Uterus (tissue), 4 donors: ENCODE measurements at places on chromosomes 5 and 9. TPM values are rescaled to one million over a fixed set of nuclear protein-coding genes. Genes with fewer than 3 reads are reported as not detected.

DNA sequence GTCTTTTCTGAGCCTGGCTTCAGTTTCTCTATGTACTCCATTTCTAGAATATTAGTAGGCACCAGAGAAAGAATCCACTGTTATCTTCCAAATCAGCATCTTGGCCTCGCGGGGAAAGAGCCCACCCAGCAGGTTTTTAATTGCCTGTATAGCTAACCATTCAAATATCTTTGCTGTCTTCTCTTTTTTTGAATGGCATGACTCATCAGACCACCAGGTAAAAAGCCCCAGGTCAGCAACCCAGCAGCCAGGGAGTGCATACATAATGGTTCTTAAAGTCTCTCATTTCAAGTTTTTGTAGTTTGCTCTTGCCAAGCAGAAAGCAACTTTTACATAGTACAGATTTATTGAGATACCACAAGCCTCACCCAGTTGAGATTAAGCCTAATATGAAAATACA, 50.7 kb downstream of the TMEM167A start:
- DNase-seq = no peak

DNA sequence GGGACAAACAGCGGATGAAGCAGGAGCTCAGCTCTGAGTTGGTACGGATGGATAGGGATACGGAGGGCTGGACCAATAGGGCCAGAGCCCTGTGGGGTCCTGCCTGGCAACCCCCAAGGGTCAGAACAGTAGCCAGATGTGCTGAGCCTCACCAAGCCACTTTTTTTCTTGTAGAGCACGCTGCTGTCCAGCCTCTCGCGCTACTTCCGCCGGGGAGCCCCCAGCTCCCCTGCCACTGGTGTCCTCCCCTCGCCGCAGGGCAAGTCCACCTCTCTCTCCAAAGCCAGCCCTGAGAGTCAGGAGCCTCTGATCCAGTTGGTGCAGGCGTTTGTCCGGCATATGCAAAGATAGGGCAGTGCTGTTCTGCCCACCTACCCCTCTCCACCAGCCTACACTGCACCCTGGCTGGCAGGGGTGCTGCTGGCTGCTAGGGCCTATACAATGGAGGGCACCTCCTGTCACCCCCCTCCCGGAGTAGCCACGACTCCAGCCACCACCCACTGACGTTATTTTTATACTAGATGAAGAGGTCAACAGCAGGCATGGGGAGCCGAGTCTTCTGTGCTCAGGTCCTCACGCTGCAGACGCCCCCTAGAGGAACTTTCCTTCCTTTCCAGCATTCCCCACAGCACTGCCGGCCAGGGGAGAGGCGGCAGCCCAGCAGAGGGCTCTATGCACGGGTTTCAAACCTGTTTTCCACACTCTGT, 21.6 kb downstream of the SH3GLB2 start:
- peak; percentile 58 for DNase-seq

- no peak for DNase-seq
These were observed 380.3 kb upstream of the ACTBL2 start for GRCh38 chr5:57862942-57863341.

DNA sequence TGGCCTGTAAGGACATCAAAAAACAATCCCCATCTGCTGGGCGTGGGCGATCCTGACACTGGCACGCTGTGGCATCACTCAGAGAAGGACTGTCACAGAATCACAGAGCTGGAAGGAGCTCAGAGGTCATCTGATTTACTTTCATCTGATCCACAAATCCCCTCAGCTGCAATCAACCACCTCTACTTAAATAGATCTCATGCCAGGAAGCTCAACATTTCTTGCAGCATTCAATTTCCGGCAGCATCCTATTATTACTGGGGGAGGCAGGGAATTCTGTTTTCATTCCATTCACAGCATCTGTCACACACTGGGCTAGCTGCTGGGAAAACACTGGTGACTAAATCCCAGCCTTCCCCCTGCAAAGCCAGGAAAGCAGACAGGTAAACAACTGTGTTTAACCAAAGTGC, 38.3 kb downstream of the RETREG1 start:
- DNase-seq = no peak

DNA sequence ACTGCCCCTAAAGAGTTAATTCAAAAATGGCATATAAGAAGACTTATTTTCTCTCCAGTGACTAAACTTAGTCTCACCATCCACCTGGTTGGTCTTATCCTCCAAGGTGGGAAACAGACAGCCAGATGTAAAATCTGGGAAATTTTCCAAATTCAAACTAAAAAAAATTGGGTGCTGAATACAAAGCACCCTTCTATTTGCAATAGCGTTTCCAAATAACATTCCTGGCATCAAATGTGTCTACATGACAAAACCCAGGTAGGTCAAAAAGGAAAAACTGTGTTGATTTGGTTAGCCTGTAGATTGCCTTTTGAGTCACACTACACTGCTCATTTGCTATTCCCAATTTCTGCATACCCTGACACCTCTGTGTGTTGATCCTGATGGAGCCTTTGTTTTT, 252.2 kb downstream of the NR2F1-AS1 start:
- no peak for DNase-seq

DNA sequence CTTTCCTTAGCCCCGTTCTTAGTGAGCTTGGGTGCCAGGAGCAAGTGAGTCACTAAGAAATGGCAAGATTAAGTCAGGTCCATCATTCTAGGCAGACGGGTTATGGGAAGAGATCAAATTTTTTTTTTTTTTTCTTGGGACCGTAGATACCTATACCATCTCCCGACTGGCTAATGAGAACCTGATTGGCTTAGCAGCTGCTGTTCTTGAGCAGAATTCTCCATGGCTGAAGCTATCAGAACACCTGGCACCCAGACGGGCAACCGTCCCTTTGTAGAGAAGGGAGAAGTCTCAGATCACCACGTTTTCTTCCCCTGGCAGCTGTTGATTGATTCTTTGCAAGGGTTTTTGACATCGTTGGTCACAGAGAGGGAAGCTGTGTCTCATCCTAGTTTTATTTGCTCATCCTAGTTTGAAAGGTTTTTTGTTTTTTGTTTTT, 78.6 kb downstream of the AOPEP start:
- no peak for DNase-seq

The SERF1A gene
- 9.5 TPM for total RNA-seq

The TEK gene
- 61.3 TPM for total RNA-seq

The CFAP157 gene
- not detected for total RNA-seq

DNA sequence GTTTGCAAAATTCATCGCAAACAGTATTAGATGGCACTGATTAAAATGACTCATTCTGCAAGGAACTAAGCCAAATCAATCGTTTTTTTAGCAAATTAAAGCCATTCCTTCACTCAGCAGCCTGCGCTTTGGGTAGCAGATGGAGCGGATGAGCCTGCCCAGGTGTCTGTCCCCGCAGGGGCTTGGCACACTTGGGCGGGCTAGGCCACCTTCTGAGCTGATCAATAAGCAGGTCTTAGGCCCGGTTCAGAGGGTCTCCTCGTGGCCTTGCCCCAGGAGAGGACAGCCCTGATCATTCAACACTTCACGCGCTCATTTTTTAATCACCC, 78.0 kb upstream of the FCN1 start:
- no peak for DNase-seq

GRCh38 chr5:80963966-80964481, 3.9 kb downstream of the RASGRF2 start:
- no peak for DNase-seq

The FGFR4 gene
- 2.1 TPM for total RNA-seq

DNA sequence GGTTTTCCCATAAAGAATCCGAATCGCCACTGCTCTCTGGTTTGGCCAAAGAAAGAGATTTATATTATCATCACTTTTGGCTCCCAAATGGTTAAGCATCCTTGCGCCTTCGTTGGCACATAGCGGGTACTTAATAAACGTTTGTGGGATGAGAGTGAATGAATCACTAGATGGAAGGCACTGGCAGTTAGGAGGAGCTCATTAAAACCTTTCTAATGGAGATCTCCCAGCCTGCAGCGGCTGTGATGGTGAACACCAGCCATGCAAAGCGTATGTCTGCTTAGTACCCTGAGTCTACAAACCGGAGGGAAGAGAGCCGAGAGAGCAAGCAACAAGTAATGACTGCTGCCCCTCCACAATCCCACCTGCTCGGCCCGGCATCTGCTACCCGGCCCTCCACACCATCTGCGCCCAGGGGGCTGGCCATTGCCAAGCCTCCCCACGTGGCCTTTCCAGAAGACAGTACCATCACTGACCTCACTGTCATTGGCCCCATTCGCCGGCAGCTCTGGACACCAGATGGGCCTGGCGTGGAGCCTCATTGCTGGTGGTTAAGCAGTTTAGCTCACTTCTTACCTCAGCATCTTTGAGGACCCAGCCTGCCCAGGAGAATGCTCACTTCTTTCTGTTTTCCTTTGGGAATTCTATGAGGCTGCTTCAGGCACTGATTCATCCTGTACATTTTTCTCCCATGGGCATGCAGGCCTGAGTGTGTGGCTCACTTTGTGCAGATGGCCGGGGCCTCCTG, 39.3 kb upstream of the ANKRD33B start:
- no peak for DNase-seq

- DNase-seq = no peak
These were observed 37.2 kb downstream of the PLAC8L1 start for GRCh38 chr5:146068206-146068605.

- DNase-seq = no peak
These were observed 209.0 kb downstream of the TTLL11 start for GRCh38 chr9:121884057-121884541.

GRCh38 chr9:6777213-6777902, 19.6 kb downstream of the KDM4C start:
- DNase-seq = no peak

The IL13 gene
- total RNA-seq = not detected

DNA sequence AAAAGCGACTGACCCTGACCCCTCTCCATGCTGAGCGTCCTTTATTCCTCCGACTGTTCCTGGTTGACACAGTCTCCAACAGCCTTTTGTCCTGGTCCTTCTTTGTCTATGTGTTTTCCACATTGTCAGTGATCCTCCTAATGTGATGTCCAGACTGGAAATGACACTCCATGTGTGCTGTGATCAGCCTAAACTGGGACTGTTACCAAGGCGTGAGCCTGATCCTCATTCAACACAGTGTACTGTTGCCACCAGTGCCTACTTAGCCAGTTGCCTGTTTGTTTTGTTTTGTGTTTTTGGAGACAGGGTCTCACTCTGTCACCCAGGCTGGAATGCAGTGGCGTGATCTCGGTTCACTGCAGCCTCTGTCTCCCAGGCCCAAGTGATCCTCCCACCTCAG, 192.1 kb downstream of the GOLPH3 start:
- no peak for DNase-seq

DNA sequence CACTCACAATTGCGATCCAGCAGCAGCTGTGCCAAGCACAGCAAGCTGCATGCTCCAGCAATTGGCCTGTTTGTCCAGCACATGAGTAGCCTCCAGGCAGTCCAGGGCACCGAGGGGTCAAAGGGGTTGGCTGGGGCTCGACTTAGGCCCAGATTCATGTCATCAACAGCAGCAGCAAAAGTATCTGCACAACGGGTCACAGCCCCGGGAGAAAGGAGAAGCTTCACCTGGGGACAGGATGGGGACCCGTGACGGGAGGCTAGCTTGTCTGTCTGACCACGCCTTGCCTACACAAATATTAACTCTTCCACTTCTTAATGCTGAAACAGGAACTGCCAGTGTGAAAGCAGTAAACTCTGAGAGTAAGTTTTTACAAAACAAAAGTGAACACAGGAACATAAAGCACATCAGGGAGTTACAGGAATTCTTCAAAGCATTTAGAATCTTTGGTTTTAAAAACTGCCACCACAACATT, 191.2 kb downstream of the PIK3R1 start:
- no peak for DNase-seq

DNA sequence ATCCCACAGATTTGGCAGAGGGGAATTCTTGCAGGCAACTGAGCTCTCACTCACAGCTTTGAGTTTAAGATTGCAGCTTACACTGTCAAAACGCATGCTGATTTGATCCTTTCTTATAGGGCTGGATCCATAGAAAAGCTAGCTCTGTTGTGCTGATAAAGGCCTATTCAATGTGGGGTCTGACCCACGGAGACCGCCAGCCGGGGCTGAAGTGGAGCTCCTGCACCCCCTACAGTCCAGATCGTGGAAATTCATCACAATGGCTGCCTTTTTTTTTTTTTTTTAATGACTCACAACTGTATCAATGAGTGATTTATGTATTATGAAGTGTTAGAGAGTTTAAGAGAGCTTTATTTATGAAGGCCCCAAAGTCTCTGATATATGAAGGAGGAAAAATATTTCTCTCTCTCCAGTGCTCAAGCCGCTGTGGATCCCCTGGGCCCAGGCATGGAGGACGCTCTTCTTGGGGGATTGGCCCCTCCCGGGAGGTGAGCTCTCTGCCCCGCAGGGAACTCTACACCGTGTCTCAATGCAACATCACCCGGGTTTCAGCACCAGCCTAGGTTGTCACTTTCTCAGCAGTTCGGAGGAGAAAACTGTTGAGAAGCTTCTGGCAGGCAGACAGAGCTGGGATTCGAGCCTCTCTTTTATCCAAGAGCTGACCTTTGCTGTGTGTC, 700.2 kb downstream of the IRX1 start:
- DNase-seq = no peak

The IL4 gene
- total RNA-seq = not detected

DNA sequence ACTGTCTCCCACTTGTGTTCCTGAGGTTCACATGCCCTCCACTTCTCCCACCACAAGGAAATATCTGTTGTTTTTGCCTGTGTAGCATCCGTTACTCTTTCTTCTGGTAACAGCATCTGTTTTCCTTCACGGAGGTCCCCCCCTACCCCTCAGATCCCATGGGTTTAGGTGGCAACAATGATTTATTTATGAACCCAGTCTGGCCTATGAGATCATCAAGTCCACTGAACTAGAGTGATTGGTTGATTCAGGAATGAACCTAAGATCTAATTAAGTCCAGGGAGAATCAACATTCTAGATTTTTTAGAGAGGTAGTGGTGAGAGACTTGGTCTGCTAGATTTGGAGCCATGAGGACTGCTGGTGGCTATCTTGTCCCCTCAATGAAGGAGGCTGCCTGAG, 166.8 kb downstream of the NR3C1 start:
- no peak for DNase-seq

DNA sequence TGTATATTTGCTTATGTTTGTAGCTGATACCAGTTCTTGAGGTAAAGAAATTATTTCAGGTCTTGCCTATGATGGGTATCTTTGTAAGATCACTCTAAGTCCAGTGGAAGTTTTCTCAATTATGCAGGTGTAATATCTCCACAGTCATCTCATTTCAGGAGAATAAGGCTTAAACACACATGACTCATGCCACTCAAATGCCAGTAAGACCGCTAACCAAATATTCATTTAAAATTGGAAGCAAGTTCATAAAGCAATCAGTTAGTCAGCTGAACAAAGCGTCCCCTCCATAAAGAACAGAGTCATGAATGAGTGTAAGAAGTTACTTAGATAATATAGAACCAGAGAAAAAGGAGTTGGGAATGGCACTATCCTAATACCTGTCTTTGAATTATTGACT, 248.7 kb downstream of the LURAP1L start:
- no peak for DNase-seq

- no peak for DNase-seq
These were observed 580.6 kb downstream of the PTPRD start for GRCh38 chr9:10032166-10032565.

The FGF18 gene
- total RNA-seq = not detected

DNA sequence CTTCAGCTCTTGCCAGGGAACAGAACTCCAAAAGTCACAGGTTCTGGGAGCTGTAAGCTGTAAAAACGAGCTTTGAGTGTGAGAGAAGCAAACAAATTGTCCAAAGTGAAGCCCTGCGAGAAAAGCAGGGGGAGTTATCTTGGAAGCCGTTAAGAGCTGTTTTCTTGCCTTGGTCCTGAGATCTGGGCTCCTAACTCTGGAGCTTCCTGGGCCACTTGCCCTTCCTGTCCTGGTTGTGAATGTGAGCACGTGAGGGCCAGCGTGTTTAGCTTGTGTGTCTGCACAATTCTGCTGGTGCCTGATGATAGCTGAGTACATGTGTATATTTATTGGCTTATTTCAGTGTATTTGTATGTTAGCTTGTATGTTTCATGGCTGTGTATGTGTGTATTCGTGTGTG, 40.5 kb downstream of the DAB2IP start:
- no peak for DNase-seq
